ENCODE measurements at places on chromosomes 4 and X.

DNA sequence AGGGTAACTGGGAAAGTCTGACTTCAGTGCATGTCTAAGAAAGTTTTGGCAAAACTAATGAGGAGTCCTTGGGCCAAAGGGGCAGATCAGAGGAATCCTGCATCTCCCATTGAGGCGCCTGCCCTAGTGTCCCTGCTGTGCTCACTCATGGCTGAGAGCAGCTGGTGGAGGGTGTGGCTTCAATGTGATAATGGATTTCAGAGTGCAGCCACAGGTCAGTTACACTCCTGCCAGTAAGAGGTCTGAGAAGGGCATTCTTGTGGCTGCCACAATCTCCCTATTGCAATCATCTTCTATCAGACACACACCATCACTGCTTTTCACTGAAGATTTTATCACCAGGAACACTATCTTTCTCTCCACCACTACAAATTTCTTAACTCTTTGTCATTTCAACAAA lies 457.1 kb downstream of the MID1IP1 start:
- no peak for DNase-seq

GRCh38 chr4:23021040-23021439 lies 328.3 kb downstream of the GBA3 start:
- DNase-seq = no peak

DNA sequence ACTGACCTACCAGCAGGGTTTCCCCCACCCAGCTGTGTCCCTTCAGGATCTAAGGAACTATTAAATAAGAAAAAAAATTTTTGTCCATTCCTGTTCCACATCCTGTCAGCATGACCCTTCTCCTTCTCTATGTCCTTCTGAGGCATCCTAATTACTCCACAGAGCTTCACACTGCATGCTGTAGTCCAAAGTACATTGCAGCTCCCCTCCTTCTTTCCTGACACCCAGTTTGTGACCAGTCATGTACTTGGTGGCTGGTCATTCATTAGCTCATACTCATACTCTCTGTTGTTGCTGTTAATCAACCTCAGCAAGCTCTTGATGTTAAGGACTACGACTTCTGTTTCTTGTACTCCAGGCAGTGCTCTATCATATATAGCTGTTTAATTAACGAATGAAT lies 2.4 kb upstream of the EGF start:
- no peak for DNase-seq

GRCh38 chr4:80101071-80101791 lies 28.2 kb upstream of the ANTXR2 start:
- DNase-seq = no peak

DNA sequence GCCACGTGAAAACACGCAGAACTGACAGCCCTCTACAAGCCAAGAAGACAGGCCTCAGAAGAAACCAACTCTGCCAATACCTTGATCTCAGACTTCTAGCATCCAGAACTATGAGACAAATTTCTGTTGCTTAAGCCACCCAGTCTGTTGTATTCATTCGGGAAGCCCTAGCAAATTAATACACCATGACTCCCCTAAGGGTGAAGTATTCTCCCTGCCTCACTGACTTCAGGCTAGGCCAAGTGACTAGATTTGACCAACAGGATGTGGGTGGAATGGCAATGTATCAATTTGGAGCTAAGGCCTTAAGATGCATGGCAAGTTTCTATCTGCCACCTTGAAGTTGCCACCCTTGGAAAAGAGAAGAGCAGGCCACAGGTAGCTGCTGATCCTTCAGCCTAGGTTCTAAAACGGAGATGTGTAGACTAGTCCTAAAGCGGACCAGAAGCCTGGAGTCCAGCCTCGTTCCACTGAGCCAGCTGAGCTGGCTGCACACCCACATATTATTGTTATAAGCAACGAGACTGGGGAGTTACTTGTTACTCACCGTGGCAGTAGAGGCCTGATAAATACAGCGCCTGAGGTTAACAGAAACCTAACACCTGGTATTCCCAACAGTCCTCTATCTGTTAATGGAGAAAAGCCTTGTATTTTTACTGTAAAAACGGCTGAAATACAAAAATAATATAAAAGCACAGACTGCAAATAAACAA lies 16.4 kb downstream of the SCARB2 start:
- DNase-seq = peak; percentile 56

GRCh38 chr4:156939801-156940200 lies 31.8 kb downstream of the PDGFC start:
- no peak for DNase-seq

DNA sequence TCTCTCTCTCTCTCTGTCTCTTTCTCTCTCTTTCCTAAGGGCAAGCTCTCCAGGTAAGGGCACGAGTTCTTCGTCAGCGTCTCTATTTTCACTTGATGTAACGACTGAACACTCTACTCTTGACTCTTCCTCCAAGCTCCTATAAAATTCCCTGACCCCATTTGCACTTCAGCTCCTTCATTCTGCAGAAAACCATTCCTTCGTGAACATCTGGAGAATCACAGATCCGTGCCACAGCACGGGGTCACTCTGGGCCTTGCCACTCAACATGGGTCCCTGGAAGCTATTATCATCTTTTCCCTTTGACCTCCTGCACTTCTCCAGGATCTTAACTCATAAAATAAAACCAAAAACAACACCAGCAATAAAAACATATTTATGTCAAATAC lies 112.0 kb upstream of the LNX1 start:
- DNase-seq = no peak

Data from cardiac fibroblast (primary cell).